Activated CD8-positive, alpha-beta memory T cell treated with anti-CD3 and anti-CD28 coated beads, Interleukin-2, amount 50 U/mL, for 4 hours (primary cell): ENCODE measurements at places on chromosomes 12 and 14.
A peak's percentile ranks its signal among the peaks of the same experiment; 100 is the strongest.

DNA sequence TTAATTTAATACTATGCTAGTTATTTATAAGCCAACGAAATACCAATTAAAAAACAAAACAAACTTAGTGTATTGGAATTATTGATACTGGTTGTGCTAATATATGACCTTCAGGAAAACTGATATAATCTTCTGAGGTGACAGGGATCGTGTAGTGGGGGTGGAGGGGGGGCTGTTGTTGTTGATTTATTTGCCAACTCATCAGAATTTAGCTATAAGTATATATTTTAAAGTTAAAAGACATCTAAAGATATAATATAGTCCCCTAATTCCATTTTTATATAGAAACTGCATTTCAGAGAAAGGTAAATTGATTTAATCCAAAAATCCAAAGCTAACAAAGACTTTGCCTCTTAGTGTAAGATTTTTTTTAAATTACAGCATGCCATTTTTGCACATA, 210.5 kb downstream of the LRRK2 start:
- no peak for DNase-seq

DNA sequence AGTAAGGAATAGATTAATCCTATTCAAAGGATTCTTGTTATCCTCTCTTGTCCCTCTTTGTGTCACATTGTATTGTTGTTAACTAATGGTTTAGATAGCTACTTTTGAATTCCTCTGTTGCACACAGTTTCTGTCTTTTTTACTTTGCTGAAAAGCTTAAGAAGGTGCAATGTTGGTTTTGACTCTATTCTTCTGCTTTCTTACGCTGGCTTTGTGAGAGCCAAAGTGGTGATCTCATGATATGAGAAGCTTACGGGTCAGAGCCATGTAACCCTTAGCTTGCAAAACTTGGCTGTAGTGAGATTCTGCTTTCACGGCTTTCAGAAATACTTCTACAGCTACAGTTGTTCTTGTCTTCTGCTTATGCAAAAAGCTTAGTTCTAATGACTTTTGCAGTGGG, 239.7 kb downstream of the TRHDE start:
- DNase-seq: no peak

- no peak for DNase-seq
Measured at GRCh38 chr12:113735131-113735530, 231.0 kb downstream of the RBM19 start.

DNA sequence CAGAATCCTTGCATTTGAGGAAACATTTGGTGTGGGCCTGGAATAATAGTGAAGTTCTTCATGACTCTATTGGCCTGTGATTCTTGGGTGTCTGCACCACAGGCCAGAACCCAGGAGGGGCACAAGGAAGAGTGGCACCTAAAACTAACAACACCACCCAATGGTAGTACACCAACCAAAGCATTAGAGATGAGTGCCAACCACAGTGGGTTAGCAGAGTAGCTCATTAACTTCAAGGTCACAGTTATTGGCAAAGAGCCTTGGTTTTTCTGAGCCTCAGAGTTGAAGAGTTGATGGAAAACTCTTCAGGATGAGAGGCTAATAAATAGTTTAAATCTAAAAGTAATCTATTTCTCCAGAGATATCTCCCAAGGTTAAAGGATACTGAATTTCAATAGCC, 57.0 kb downstream of the HELB start:
- no peak for DNase-seq

GRCh38 chr14:61320806-61321384, 484 bp upstream of the PRKCH start:
- DNase-seq: no peak

- DNase-seq: no peak
Measured at GRCh38 chr12:57816855-57817151, 1.7 kb downstream of the AVIL start.

GRCh38 chr12:57772429-57773322, at the start of gene EEF1AKMT3:
TSS of gene EEF1AKMT3 (plus strand) at chr12:57772614. CDS start at chr12:57772725, 111 bp downstream.
- no peak for DNase-seq

- DNase-seq: no peak
Measured at GRCh38 chr12:26286186-26286585, 90.8 kb downstream of the SSPN start.

GRCh38 chr12:110744601-110745264, 2.0 kb upstream of the PPP1CC start:
- DNase-seq: no peak

GRCh38 chr12:6980740-6981139, 10.0 kb downstream of the EMG1 start:
- DNase-seq: no peak

GRCh38 chr12:53476769-53477209, 22.5 kb downstream of the MAP3K12 start:
- DNase-seq: no peak

GRCh38 chr12:8123124-8123912, at the start of gene CLEC4A:
TSS of gene CLEC4A (plus strand) at chr12:8123617. CDS start at chr12:8123879, 262 bp downstream.
- no peak for DNase-seq

DNA sequence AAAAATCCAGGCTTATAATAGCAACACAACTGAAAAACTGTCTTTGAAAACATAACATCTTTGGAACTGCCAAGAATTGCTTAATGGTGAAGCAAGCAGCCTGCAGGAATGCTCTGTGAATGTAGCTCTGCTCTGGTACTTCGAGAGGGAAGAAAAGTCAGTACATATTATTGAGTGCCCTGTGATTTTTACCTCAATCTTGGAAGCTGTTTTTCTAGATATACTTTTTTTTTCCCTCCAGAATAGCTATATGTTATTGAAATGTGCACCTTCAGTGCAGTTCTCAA, 508.1 kb downstream of the PCNX1 start:
- no peak for DNase-seq

DNA sequence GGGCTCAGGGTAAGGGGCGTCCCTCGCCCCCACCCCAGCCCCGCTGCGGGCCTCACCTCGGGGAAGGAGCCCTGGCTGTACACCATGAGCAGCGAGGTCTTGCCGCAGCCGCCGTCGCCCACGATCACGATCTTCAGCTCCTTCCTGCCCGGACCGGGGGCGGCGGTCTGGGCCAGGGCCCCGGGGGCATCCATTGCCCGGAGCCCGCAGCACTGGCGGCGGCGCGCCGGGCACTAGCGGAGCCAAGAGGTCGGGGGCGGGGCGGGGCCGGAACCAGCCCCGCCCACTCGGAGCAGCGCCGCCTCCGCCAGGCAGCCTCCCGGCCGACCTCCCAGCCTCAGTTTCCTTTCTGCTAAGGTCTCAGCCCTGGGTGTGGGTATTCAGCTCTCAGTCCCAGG, at the start of gene RHOF:
RHOF (minus strand) TSS at position 249 of the 398 bp plus-strand sequence; CDS start at position 194, 55 bp downstream.
- DNase-seq: peak; percentile 70

DNA sequence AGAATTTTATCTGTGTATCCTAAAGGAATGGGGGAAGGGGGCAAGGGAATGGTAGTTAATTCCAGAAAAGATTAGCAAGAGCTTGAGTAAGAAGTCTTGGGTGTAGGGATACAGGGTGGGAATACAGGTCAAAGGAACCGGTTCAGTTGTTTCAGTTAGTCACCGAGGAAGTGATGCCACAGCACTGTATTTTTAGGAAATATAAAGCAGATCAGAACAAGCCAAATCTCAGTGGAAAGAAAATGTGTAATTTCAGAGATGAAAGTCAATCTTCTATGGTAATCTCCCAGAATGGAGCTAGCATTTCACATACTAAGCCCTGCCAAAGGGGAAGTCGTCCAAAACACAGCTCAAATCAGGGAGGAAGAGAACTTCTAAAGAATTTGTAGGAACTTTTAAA, 4.7 kb upstream of the TUBA1C start:
- no peak for DNase-seq

DNA sequence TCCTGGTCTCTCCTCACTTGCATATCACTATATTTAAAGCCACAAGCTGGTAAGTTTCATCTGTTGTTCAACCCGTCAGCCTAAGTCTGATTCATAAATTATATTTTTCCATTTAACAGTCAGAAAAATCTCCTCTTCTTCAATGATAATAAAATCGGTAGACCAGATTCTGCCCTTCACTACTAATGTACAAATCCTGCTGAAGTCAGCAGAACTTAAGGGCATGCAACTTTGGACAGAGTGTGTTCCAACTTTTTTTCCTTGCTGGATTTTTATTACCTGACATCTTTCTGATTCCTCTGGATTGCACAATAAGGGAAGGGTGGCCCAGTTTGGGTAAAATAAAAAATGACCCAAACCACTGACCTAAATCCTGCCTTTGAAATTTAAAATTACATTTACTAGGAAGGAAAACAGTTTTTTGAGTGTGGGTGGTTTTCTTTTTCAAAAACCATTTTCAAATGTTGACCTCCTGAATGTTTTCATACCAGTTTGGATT, 125.4 kb upstream of the DIO2 start:
- DNase-seq: no peak

DNA sequence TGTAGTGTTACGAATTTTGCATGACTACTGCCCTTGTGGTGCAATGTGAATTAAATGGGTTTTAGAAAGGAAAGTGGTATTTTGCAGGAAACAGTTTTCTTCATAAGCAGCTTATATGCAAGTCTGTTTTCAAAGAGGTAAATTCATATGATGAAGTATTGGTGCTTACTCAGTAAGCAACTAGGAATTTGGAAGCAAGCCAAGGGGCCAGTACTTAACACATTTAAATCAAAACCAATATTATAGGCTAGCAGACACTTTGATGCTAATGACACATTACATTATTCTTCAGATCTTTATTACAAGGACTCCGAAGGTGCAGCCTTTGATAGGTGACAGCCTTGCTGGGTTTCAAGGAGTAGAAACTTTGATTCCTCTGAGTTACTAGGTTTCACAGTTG, 23.1 kb downstream of the MGAT4C start:
- DNase-seq: no peak

- DNase-seq: no peak
Measured at GRCh38 chr14:103657471-103657870, 28.5 kb downstream of the KLC1 start.

GRCh38 chr14:61184112-61184511, 97.0 kb downstream of the TMEM30B start:
- DNase-seq: no peak

DNA sequence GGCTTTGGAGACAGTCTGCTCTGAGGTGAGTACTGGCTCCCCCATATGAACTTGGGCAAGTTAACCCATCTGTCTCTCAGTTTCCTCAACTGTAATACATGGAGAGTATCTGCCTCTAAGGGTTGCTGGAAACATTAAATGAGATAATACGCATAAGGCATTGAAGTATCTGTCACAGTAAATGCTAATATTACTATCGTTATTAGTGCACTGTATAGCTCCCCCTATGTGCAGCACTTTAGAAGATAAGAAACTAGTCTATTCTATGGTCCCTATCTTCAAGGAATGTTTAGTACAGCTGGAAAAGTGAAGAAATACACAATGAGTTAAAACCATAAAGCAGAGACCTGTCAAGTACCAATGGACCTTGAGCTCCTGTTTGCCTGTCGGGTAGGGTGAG, 51.7 kb upstream of the CFL2 start:
- no peak for DNase-seq

GRCh38 chr12:25829192-25829591, 129.3 kb upstream of the RASSF8 start:
- DNase-seq: no peak

DNA sequence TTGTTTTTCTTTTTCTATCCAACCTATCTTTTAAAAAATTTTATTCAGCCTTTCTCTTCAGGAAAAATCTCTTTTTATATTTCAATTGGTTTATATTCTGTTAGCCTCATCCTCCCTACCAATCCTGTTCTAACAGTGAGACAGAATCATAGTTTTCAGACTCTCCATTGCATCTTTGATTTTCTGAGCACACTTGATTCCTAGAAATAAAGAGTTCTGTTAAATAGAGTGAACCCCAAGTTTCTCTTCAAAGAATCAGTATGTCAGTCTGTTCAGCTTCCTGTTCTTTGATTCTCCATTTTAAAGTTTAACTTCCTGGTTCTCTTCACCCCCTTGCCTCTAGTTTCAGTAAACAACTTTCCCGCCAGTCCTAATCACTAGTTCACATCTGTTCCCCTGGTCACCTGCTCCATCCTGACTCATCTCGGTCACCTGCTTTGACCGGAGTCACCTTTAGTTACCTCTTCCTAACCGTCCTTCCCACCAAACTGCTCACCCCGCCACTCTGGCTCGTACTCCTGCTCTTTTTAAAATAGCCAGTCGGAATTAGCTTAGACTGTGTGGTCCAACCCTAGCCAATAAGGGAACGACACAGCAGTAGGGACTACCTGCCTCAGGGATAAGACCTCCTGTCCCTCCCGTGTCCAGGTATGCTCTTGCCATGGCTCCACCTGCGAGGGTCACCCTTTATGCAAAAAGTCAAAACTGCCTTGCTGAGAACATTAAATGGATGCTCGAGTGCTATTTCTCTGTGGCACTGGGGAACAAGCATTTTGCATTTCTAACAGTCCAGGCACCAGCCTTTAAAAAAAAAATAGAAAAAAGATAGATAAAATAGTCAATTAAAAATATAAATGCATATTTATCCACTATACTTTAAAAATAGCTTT, 48.4 kb downstream of the DDX51 start:
- DNase-seq: no peak

- no peak for DNase-seq
Measured at GRCh38 chr12:3200032-3200617, 122.9 kb downstream of the TSPAN9 start.

GRCh38 chr14:74488786-74489397, 4.2 kb downstream of the NPC2 start:
- no peak for DNase-seq

GRCh38 chr12:92149563-92149962, 3.9 kb upstream of the BTG1 start:
- DNase-seq: no peak

- no peak for DNase-seq
Measured at GRCh38 chr14:105532735-105533141, 6.4 kb downstream of the TMEM121 start.

DNA sequence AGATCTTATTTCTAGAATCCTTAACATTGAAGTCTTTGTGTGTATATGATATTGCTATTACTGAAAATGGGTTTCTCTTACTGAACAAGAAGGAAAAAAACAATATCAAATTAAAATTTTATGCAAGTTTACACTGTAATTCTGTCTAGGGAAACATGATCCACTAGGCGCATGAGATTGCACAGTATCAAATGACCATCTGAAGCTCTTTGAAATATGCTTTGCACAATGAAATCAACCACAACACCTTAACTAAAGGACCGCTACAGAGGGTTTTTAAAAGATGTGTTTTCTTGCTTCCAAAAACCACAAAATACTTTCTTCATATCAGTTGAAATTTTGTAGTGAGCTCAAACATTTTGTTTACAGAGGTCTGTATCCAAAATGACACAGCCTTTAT, 15.1 kb upstream of the KERA start:
- DNase-seq: no peak

DNA sequence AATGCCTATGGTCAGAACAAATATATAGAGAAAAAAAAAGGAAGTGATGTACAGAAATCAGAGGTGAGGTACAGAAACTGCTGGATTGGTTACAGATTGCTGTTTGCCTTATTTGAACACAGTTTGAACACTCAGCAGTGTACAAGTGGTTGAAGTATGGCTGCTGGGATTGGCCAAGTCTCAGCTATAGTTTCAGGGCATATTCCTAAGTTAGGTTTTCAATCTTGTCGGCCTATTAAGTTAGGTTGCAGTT, 146.4 kb downstream of the LLPH start:
- no peak for DNase-seq

GRCh38 chr12:25518512-25518911, 34.6 kb downstream of the LMNTD1 start:
- DNase-seq: no peak
